ENCODE measurements at places on chromosomes 13 and 19.

DNA sequence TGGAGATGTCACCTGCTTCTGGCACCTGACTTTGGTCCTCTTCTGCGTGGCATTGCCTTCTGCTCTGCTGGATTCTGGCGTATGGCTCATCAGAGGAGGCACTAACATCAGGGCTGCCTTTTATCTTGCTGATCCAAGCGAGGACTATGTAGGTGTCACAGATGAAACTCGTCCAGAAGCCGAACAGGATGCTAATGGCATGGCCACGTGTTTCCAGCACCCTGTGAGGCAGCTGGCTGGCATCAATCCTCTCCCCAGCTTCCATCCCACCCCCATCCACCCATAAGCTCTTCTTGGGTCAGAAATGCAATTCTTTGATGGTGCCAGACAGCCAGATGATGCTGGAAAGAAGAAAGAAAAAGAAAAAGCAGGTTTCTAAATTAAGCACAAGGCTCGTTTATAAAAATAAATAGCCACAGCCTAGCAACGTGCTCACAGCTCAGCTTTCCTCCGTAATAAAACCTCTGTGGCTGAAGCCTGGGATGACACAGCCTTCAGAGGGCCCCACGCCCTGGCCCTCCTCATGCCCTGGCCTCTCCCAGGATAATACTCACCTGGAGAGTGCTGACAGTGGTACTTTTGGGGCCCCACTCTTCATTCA, 212.9 kb upstream of the SERP2 start:
- DNase-seq, result no peak

GRCh38 chr13:94113245-94113644, 366.2 kb downstream of the DCT start:
- no peak for DNase-seq

DNA sequence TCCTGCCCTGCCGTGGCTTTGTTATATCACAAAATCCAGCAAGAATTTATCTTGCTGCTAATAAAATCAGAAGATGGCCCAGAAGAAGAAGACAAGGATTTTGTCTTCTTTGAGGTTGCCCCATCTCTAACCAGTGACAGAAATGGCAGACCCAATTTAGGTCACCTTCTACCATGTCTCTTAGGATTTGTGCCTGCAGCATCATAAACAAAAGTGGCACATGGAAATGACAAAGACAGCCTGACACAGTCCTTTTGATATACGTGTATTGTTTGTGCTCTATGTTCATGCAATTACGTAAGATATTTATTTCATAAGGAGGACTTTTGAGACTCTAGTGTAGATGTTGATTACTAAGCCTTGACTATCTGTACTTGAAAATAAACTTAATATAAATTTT, 135.9 kb upstream of the TMTC4 start:
- DNase-seq, result no peak

GRCh38 chr13:22483276-22483675, 697.5 kb upstream of the SGCG start:
- no peak for DNase-seq

DNA sequence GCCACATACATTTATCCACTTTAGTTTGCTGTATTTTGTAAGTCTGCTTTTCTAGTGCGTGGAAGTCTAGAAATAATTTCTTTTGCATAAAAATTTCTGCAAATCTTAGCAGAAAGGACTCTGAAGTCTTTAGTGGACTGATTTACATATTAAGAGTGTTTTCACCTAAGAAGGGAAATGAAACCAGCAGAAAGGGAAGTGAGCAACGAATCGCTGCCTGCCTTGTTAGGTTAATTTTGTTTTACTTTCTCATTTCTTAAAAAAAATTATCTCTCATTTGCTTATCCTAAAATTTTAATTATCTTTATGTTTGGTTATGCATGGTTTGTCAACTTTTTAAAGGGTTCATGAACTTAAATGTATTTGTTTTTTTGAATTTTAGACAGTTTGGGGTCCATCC, 767 bp upstream of the GPR18 start:
- DNase-seq, result peak; percentile 44

DNA sequence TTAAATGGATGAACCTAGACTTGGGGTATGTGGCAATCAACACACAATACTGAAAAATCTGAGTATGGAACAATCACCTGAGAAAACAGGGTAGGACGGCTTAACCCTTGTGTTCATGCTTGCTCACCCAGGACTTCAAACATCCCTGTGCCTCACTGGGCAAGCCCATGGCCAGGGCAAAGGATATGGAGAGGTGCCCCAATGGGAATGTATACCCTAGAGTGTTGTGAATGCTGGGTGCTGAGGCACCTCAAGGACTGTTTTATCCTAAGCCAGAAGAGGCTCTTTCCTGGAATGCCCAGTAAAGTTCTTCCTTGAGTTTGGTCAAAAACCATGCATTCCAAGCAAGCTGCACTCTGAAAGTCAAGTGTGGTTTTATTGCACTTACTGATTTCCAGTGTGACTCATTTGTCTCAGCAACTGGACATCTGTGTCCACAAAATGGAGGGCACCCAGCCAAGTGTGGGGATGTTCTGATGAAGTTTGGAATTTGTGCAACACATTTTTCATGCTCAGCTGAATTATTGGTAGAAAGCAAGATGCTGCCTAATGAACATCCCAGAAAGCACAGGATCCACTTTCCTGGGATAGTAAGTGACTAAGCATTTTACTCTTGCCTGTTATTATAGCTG, 531.3 kb downstream of the RFC3 start:
- no peak for DNase-seq

GRCh38 chr19:44746946-44747738, 1.4 kb upstream of the BCL3 start:
- DNase-seq, result peak; percentile 80

DNA sequence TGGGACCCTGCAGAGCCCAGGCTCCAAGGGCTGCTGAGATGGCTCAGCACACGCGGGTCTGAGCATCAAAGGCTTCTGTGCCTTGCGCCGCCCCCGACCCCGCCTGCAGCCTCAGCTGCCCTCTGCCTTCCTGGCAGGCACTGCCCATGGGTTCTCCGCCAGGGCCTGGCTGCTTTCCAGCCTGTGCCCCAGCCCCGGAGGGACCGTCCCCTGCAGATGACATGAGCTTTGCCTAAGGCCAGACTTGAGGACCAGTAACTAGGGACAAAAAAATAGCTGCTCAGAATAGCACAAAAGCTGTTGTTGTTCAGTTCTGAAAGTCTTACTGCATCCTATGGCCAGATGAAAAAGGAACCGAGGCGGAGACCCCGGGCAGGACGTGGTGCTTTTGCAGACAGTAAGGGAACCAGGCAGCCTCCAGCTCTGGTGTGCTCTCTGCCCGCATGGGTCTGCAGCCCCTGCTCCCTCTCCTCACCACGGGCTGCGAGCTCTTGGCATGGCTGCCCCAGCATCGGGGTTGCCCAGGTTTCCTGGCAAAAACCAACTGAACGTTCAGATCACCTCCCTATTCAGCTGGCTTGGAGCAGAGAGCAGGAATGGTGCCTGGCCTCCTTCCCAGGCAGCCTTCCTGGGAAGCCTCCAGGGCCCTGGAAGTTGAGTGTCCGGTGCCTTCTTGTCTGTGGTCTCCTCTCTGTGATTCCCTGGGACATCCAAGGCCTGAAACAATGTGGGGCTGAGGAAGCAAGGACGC, 12.5 kb upstream of the CFAP97D2 start:
- no peak for DNase-seq

DNA sequence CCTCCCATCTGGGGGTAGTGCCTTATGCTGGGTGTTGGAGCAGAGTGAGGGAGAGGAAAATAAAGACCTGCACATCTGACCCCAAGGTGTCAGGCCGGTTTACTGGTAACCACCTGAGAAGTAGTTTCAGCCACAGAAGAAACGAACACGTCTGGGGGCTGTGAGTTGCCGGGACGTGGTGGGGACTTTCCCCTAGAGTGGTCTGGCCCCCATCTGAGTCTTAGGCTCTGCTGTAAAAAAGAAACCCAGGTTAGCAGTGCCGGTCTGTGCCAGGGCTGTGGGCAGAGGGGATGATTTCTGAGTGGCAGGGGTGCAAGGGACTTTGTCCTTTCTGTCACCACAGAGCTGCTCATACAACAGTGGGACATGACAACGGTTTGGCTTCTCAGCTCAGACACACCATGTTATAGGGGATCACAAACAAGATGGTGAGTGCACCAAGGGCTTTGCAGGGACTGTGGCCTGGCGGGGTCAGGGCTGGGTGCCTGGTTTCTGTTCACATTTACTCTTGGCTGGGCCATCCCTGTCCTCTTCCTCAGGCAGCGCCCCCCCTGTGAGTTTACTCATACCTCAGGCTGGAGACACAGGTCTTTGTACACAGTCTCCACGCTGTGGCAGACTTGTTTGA, 9.0 kb downstream of the GCDH start:
- DNase-seq, result peak; percentile 39

DNA sequence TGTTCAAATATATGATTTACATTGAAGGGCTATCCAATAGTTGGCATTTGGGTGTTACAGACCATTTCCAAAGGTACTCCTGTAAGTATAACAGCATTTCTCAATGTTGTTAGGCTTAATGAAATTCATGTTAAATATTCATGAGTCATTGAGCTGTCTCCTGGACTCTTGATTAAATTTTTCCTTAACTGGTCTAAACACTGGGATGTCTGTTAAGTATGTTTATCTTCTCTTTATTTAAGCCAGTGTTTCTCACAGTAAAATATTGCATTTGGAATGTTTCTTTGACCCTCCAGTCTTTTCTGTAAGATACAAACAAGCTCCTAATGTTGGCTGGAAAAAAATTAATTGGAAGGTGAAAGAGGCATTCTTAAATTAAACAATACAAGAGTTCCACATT, 402.5 kb upstream of the HTR2A start:
- no peak for DNase-seq

DNA sequence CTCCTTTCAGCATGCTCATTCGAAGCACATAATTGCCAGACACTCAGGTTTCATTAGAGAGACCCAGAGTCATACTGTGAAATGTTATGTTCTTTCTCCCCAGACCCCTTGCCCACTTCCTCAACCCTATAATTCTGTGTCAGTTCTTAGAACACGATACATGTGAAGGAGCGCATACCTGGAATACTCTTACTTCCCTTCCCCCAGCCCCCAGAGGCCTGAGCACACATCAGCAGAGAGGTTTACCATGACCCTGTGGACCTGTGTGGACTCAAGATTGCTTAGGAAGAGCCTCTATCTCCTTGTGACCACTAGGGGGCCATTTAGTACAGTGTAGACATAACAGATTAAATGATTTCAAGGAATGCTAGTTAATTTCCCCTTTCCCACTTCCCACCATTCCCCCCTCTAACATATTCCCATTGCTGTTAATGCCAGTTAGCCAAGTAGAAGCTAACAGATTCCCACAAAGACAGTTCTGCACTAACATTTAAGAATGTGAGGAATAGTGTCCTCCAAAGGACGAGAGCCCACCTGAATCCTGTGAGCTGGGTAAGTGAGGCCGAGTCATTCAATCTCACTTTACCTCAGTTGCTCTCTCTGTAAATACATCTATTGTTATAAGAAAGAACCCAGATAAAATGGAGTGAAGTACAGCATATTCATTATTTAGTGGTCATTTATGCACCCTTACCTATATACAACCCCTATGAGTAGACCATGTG, 154.2 kb upstream of the MAB21L1 start:
- no peak for DNase-seq

Measured in immature natural killer cell (primary cell).